ENCODE measurements at places on chromosomes 12 and 14.

- H3K4me3 ChIP-seq, result peak overlapping the region; percentile 81
- peaks cover 57% of the 10 kb centered on the region for H3K36me3 ChIP-seq
Measured at GRCh38 chr14:100082723-100083122, 17.5 kb downstream of the EVL start.

DNA sequence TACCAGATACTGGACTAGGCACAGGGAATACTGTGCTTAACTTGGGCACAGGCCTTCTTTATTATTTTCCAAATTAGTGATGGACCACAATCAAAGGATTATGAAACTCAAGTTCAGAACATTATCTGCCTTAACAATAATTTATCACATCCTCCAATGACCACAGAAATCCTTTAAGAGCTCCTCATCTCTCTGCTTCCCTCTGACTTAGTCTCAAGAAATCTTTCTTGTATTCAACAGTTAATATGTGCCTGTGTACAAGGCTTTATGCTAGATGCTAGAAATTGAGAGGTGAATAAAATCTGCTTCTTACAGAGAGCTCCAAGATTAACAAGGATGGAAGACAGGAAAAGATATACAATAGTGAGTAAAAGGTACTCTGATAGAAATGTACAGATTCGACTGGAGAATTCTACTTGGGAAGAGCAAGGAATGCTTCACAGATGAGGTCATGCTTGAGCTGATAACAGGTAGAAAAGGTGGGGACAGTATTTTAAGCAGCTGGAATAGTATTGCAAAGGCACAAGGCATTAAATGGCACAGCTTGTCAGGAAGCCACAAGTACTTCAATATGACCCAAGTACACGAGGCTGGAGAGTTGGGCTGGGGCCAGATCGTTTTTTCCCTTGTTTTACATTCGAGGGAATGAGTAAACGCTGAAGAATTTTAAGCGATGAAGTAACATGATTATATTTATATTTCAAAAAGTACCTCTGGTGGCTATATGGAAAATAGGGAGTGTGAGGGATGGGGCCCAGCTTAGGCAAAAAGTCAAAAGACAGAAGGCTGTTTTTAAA is 55.1 kb upstream of the ARID2 start:
- H3K27ac ChIP-seq, result no peak overlapping the region
- H3K36me3 ChIP-seq, result peaks cover 2% of the 10 kb centered on the region
- DNase-seq, result no peak
- H3K27me3 ChIP-seq, result peaks cover 2% of the 10 kb centered on the region

DNA sequence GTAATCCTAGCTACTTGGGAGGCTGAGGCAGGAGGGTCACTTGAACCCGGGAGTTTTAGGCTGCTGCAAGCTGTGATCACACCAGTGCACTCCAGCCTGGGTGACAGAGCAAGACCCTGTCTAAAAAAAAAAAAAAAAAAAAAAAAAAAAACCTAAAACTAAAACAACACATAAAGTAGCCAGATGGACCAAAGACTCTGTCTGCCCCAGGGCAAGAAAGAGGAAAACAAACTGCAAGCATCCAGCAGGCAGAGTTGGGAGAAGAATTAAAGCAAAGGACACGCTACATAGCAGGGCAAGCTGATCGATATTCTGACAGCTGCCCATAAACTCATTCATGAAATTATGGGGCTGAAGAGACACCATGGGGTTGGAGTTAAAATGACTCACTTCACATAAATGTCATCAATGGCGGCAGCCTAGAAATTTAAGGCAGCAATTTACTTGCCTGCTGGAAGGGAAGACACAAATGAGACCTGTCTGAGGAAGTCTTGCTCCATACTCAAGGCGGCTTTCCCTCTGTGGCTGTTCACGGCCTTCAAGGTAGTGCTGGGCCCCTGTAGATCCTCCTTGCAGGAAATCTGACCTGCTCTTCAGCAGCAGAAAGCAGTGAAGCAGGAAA is 259.1 kb upstream of the FKBP4 start:
- H3K36me3 ChIP-seq, result no peaks in the 10 kb centered on the region
- H3K27me3 ChIP-seq, result peaks cover 5% of the 10 kb centered on the region
- DNase-seq, result no peak

GRCh38 chr14:54798465-54799124 is 104.0 kb downstream of the GCH1 start:
- peaks cover 30% of the 10 kb centered on the region for H3K27me3 ChIP-seq
- no peak for DNase-seq
- H3K4me3 ChIP-seq, result no peak overlapping the region
- H3K4me1 ChIP-seq, result no peaks in the 10 kb centered on the region
- no peaks in the 10 kb centered on the region for H3K36me3 ChIP-seq

DNA sequence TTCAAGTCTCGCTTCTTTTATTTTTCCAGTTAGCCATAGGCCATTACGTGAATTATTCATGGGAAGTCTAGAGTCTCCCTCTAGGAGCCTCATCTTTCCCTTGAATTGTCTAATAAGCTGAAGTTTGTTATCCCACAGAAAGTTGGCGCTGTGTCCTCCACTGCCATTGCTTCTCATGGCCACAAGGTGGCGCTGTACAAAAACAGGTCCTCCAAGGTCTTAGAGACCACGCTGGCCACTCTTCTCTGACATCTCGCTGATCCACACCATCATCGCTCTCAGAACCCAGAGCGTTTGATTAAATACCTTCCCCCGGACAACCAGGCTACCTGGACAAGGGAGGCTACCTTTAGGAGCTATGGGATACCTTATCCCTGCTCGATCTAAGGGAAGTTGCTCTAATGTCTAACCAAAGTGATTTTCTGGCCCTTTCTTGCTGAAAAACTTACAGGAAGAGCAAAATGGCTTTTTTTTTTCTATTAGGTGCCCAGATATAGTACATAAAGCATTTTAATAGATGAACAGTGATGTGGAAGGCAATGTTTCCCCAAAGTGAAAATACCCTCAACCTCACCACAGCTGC is 110.0 kb downstream of the CCDC60 start:
- H3K36me3 ChIP-seq, result no peaks in the 10 kb centered on the region
- peaks cover 3% of the 10 kb centered on the region for H3K27me3 ChIP-seq
- H3K4me1 ChIP-seq, result no peaks in the 10 kb centered on the region
- no peak overlapping the region for H3K27ac ChIP-seq

- peaks cover 12% of the 10 kb centered on the region for H3K27me3 ChIP-seq
- H3K36me3 ChIP-seq, result no peaks in the 10 kb centered on the region
- H3K27ac ChIP-seq, result no peak overlapping the region
- H3K4me3 ChIP-seq, result no peak overlapping the region
- no peak for DNase-seq
- H3K4me1 ChIP-seq, result no peaks in the 10 kb centered on the region
Measured at GRCh38 chr12:30783946-30784345, 29.2 kb upstream of the CAPRIN2 start.

DNA sequence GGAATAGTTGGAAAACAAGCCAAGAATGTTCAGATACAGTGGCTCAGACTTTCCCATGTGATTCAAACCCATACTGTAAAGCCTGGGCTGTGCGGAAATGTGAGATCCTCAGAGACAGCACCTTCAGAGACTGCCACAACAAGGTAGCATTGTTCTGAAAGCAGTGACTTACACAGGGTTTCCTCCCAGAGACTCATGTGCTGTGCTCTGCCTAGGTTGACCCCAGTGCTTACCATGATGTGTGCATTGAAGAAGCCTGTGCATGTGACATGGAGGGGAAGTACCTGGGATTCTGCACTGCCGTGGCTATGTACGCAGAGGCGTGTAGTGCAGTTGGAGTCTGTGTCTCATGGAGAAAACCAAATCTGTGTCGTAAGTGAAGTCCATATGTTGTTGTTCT is 219.4 kb downstream of the LRRK2 start:
- no peak overlapping the region for H3K27ac ChIP-seq
- H3K4me3 ChIP-seq, result no peak overlapping the region
- H3K4me1 ChIP-seq, result no peaks in the 10 kb centered on the region
- H3K36me3 ChIP-seq, result no peaks in the 10 kb centered on the region

GRCh38 chr12:82740129-82741000 is 53.7 kb downstream of the TMTC2 start:
- H3K36me3 ChIP-seq, result no peaks in the 10 kb centered on the region
- no peak for DNase-seq
- no peaks in the 10 kb centered on the region for H3K4me1 ChIP-seq
- H3K4me3 ChIP-seq, result no peak overlapping the region

GRCh38 chr12:70576341-70577282 is 60.6 kb downstream of the PTPRB start:
- no peaks in the 10 kb centered on the region for H3K4me1 ChIP-seq
- no peak for DNase-seq
- no peak overlapping the region for H3K4me3 ChIP-seq
- no peaks in the 10 kb centered on the region for H3K36me3 ChIP-seq
- peaks cover 3% of the 10 kb centered on the region for H3K27me3 ChIP-seq
- H3K27ac ChIP-seq, result no peak overlapping the region

DNA sequence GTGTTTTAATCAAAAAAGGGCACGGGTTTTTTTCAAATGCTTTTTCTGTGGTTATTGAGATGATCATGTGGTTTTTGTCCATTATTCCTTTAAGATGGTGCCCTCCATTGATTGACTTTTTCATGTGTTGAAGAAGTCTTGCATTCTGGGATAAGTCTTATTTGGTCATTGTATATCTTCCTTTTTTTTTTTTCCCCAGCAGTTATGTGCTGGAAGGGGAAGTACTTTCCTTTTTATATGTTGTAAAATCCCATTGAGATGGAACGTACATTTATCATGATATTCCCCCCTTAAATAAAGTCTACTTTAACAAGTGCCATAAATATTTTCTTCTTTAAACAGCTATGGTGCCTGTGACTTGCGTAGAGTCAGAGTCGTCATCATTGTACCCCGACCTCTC is 24.8 kb upstream of the MUCL1 start:
- no peak for DNase-seq
- H3K4me1 ChIP-seq, result no peaks in the 10 kb centered on the region
- no peaks in the 10 kb centered on the region for H3K27me3 ChIP-seq
- H3K4me3 ChIP-seq, result no peak overlapping the region
- no peak overlapping the region for H3K27ac ChIP-seq

All from activated T-helper 1 cell treated with anti-CD3 and anti-CD28 coated beads, Interleukin-12 subunit alpha, Interleukin-12 subunit beta, Interleukin-2, Interleukin-4 antibody, amounts not matched to agents 30 ng/mL and 10 ng/mL and 1 ng/mL, durations not matched to agents 14 hours and 24 hours and 36 hours (primary cell).